ENCODE measurements at places on chromosomes 7 and 10.

GRCh38 chr10:46040004-46040403 is 6.1 kb downstream of the MSMB start:
- no peak for DNase-seq

DNA sequence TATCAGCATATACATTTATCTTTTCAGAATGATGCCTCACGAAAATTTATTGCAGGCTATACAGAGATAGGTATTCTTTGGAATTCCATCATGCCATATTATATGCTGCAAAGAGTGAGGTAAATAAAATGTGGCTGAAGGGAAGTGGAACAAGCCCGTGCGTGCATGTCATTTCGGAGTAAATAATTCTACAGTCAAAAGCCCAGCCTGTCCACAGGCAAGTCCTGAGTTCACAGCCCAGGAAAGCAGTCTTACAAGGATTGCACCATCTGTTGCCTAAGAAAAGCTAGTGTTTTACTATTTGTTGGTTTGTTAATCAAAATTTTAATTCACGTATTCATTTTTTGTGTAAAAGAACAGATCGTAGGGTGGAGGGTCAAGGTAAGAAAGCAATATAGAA is 292.4 kb upstream of the AKR1E2 start:
- no peak for DNase-seq

DNA sequence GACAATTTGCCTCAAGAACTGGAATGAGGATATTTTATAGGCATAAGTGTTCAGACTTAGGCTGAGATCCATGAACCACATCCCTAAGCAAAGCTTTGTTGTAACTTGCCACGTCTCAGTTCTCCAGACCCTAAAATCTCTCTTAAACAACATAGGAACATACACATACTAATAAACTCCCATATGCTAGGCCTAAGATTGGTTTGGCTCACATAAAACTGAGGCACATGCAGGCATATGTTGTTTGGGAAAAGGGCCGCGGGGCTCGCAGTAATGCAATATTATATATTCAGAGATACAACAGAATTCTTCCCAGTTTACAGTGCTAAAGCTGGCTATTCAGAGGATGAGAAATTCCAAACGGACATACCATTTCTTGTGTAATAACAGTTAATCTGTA is 61.0 kb downstream of the DOCK4 start:
- no peak for DNase-seq

DNA sequence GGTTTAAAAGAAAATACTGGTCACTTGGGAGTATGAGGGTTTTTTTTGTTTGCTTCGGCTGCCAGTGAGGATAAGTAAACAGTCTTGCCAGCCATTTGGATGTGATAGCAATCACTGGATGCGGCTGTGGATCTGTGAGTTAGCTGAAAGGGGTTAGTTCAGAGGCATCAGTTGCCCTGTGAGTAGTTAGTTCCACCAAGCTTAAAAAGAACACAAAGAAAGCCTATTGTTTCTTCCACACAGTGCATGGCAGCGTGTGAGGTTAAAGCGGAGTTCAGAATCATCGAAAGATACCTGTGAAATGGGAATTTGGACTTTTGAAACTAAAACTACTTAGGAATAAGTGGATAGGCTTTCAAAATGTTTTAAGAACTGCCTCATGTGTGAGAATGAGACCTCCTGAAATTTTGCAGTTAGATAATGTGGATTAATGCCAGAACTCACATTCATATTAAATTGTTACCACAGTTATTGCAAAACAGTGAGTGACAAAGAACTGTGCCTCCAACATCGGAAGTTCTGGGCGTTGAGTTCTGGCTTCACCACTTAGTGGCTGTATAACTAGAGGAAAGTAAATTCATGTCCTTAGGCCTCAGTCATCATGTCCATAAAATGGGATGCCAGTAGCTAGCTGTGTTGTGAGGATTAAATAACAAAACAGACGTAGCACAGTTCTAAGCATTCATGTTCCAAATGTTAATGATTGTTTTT is 31.3 kb downstream of the KIAA1217 start:
- DNase-seq: no peak

- no peak for DNase-seq
Measured at GRCh38 chr7:27235387-27236311, 7.0 kb upstream of the EVX1 start.

GRCh38 chr10:79193694-79194382 is 125.1 kb downstream of the ZMIZ1 start:
- no peak for DNase-seq

- DNase-seq: no peak
Measured at GRCh38 chr7:54543051-54543488, 895 bp downstream of the VSTM2A start.

DNA sequence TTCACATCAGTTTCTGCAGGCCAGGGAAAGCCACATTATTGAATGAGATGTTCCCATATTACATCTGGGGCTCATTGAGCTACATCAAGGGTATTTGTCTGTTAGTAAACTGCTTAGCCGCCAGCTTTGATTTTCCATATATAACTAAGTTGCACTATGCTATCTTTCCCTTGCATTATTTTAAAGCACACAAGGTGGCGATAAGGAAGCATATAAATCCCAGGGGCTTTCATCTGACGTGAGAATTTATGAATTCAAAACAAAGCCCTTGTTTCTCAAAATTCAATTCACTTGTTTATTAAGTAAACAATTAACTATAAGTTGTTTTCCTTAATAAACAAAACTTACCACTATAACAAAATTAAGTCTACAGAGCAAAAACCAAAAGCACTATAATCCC is 334.1 kb upstream of the TPK1 start:
- no peak for DNase-seq

GRCh38 chr10:95447685-95448084 is 113.5 kb downstream of the SORBS1 start:
- DNase-seq: no peak

DNA sequence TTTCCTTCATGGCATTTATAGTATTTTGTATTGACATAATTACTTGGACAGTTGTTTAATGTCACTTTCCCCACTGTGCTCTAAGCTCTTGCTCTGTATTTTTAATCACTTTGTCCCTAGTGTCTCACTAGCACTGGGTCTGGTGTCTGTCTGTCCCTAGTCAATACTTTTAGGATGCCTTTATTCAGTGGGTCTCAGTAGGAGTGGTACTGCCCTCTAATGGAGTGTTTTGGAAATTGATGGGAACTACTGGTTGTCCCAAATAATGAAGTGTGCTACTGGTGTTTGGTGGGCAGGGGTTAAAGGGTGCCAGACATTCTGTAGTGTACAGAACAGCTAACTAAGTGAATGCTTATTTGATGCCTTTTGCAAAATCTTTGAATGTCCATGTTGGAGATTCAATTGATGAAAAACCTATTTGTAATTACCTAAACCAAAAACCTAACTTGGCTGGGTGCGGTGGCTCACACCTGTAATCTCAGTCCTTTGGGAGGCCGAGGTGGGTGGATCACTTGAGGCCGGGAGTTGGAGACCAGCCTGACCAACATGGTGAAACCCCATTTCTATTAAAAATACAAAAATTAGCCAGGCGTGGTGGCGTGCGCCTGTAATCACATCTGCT is 33.3 kb downstream of the CDK14 start:
- DNase-seq: no peak

DNA sequence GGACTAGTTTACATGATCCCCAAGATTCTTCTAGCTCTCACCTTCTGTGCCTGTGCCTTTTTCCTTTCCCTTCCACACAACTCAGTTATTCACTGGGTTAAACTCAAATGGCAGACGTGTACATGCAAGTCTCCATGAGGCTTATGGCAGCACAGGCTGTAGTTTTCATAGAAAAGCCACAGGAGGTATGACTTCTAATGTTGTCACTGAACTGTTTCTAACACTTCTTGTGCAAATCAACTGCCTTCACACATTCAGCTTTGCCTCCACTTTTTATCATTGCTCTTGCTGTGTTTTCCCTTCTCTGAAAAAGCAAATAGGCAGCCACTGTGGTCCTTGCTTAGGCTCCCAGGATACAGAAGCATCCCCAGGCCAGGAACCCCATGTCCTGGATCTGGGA is 5.3 kb upstream of the GIMAP5 start:
- no peak for DNase-seq

Measured in T-cell (primary cell).